ENCODE measurements at places on chromosomes 2 and 18.

DNA sequence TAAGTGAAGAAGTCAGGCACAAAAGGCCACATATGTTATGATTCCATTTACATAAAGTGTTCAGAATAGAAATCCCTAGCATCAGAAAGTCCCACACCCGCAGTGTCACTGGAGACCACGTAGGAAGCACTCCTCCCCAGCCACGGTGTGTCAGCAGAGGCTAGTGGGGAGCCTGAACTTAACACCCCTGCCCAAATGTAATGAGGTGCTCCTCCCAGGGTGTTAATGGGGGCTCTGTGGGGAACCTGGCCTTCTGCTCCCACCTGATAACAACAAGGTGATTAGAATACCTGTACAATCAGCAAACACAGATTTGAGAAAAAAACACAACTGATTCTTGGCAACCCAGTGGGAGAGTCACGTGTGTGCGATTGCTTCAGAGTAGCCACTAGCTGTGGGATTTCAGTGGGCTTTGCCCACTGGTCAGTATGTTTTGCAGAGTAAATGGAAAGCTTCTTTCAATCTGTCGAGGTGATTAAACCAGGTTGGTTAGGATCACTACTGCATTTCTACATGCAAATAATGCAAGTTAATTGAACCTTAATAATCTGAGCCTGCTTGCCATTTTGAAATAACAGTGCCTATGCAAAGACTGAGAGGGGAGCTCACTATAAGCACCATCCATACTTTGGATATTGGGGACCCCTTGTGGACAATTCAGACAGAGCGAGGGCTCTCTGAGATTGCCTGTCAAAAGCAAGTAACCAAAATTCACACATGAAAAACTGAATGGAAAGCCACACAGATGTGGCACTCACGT lies 20.6 kb upstream of the ATRAID start:
- DNase-seq = no peak

GRCh38 chr2:186695081-186695756 lies 1.4 kb downstream of the FAM171B start:
- no peak for DNase-seq

DNA sequence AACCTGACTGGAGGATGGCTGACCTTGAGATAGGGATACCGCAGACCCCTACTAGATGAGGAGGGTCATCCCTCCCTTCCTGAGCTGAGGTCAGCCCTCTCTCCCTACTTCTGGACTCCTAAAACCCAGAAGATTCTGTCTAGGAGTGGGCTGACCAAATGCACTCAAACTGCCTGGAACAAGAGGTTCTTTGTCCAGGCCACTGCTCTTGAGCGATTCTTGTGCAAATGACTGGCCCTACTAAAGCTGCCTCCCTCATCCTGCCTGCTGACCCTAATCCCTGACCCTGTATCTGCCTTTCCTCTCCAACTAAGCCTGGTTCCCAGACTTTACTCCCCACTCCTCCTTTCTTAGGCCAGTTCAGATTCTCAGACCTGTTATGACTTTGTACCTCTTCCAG lies 56.2 kb downstream of the EFR3B start:
- DNase-seq = no peak

GRCh38 chr18:57018845-57019244 lies 128.0 kb upstream of the BOD1L2 start:
- no peak for DNase-seq

DNA sequence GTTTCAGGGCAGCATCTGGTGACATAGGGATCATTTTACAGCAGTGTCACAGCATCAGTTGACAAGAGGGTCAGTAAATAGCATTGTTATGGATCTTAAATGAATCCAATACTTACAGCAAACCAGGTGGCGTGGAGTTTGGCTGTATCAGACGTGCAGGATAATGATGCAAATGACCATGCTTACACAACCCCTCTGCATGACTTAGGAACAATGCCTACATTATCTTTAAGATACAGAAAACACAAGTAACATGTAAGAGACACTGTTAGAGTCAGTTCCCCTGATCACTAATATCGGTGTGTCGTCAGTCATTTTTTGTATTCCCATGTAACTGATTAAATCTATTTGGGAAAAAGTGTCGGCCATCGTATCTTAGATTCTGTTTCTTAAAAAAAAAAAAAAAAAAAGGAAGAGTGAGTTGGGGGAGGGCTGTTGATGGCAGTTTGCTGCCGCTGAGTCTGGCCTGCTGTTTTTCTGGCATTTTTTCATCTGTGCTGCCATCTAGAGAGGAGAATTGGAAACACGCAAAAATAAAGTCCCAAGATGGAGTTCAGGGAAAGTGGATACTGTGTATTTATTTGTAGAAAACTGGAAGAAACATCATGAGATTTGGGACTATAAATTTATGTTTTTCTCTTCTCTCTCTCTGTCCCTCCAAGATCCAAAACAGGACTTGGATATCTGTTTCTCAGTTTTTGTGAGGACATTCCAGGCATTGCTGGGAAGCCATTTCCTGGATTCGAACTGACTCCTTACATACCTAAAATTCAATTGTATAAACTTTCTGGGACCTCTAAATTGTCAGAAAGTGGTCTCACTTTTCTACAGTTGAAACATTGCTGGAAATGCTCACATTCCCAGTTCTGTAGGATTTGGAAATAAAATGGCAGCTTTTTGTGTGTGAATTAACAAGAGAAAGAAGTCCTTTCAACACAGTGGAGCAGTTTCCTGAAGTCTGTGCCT lies 60.3 kb upstream of the AGPS start:
- DNase-seq = no peak

DNA sequence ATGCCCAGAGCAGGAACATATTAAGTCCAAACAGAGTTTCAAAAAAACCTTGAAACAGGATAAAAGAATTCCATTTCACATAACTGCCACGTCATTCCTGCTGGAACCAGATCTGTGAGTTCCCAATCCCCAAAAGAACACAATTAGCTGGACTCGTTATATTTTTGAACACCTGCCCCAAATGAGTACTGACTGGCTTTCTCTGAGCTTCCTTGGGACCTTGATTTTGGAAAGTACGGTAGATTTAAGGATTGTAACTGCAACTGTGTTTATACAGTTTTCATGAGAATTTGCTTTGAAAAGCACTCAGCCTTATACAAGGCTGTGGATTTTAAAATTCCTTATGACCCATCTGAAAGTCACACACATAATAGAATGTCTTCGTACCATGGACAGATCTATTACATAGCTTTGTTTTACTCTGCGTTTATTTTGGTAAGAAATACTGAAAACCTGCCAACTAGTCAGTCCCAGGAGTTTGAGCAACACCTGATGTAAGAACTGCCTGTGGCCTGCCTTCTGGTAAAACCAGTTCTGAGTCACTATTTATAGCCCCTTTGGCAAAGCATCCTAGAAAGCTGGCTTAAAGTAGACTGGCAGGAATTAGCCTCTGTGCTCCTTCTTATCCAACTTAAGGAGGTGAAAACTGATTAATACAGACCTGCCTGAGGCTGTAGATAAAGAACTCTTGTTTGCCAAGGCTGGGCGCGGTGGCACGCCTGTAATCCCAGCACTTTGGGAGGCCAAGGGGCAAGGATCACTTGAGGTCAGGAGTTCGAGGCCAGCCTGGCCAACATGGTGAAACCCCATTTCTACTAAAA lies 48.1 kb downstream of the MERTK start:
- DNase-seq = no peak

- no peak for DNase-seq
Observed at GRCh38 chr2:173462892-173463840, 108.5 kb downstream of the CDCA7 start.

- DNase-seq = no peak
Observed at GRCh38 chr2:156673333-156673615, 237.1 kb downstream of the GPD2 start.

DNA sequence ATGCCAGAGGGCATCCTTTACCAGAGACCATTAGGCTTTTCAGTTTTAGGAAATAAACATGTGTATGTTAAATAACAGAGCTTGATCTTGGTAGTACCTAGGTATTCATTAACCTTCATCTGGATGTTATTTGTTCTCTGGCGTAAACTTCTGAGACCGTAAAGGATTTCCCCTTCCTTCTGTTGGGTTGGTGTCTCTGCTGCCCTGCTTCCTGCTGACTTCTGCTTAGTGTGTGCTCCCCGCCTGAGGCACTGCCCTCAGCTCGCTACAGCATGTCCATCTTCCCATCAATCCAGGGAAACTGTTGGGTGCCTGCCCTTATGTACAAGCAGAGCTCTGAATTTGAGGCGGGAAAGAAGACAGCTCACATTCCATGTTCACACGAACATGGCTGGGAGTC lies 177.9 kb downstream of the TPGS2 start:
- no peak for DNase-seq

DNA sequence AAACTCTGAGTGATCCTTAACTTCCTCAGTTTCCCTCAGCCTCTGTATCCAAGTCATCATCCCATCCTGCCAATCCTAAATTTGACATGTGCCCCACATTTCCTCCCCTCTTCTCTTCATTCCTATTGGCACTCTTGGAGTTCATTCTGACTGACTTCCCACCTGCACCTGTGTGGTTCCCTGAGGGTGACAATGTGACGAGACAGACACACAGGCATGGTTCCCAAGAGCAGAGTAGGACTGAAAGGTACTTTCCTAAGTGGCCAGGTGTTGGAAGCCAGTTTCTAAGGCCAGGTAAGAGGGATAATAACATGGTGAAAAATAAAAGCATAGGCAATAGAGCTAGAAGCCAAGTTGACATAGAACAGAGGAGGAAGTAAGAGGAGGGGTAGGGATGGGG lies 24.2 kb upstream of the REG3G start:
- DNase-seq = no peak

- no peak for DNase-seq
Observed at GRCh38 chr2:215437614-215438013, 1.7 kb upstream of the FN1 start.

DNA sequence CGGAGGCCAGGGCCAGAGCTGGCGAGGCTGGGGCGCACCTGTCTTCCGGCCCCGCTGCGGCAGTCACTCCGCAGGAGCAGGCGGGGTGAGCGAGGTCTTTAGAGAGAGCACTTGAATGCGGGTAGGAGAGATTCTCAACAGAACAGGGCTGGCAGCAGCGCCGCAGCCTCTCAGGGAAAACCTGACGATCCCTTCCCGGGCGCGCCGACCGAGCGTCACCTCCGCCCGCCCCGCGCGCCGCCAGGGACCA lies 526 bp downstream of the PRKRA start:
- no peak for DNase-seq

DNA sequence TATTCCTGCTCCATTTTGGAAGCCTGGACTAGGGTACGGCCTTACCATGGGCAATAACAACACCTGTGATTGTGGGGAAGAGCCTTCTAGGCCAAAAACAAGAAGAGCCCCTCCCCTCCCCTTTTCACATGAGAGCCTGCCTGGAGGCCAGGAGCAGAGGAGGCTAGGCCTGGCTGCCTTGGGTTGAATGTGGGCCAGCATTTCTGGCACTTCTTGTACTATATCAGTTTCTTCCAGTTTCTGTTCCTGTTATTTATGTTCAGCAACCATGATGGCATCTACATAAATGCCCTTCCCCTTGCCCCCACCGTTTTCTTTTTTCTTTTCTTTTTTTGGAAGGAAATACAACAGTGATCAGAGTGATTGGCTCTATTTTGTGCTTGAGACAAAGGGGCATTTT lies 58.4 kb downstream of the KCTD18 start:
- DNase-seq = no peak

GRCh38 chr2:235638541-235639427 lies 144.9 kb downstream of the AGAP1 start:
- DNase-seq = no peak

DNA sequence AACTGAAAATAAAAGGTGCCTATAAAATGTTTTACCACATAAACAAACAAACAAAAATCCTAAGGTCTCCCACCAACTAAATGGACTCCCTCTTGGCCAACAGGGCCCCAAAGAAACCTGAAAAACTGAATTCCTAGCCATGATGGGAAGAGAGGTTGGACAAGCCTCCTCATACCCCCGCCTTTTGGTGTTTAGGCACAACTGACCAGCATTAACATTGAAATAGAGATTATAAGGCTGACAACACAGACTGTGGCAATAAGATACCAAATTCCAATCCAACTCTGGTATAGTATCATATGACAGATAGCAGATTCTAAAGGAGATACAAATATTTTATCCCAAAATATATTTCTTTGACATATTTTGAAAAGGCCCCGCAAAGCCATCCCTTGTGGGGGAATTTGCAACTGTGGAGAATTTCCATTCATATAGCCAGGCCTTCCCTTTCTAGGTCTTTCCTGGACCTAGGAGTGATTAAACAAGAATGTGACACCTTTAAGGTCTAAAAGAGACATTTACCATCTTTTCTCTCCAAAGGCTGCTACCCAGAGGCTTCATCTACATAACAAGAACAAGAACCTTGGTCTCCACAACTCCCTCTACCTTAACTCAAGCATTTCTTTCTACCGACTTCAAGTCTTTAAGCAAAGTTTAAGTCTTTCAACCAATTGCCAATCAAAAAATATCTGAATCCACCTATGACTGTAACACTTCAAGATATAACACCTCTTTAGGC lies 80.0 kb downstream of the CHN1 start:
- no peak for DNase-seq

DNA sequence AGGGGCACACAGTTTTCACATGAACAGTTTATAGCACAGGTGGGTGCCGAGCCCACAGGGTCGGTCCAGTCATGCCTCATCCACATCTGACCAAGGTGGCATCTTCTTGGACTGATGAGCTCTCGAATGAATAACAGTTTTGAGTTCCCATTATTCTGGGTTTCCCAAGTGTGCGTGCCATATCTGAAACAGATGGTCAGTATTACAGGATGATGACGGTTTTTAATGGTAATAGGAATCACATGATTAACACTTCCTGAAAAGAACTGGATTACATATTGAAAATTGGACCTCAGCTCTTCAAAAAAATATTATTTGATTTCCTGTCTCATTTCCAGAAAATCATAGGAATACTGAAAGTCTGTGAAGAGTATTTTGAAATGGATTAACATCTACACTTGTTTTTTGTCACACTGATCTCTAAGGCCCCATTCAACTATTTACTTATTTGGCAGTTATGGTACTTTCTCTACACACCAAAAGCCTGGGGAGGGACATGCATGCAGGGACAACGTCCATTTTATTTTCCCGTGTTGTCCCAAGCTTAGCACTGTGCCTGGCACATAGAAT lies 22.2 kb upstream of the NAB1 start:
- no peak for DNase-seq

- no peak for DNase-seq
Observed at GRCh38 chr2:240060977-240061591, 7.8 kb upstream of the OR6B3 start.

GRCh38 chr2:241505086-241505780 lies 3.2 kb downstream of the STK25 start:
- no peak for DNase-seq

GRCh38 chr2:190571686-190572085 lies 37.2 kb upstream of the NEMP2 start:
- DNase-seq = no peak

Measured in cardiac septum (tissue), 1 donor.